Activated CD4-positive, alpha-beta T cell treated with anti-CD3 and anti-CD28 coated beads for 36 hours (primary cell): ENCODE measurements at places on chromosomes 16 and 17.

DNA sequence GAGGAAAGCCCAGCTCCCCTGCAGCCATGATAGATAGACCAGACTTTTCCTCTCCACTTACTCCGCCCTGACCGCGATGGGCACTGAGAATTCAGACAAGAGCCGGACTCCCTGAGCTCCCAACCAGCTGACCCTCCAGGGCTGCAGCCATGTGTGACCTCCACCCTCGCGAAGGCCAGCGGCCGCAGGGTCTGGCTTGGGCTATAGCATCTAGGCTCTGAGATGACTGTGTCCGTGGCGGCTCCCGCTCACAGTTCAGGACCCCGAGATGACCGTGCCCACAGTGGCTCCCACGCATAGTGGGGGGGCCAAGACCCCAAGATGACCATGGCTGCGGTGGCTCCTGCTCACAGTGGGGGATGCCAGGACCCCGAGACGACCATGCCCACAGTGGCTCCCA lies 18.0 kb downstream of the ZFPM1 start:
- H3K27me3 ChIP-seq = no peaks in the 10 kb centered on the region
- no peak overlapping the region for H3K27ac ChIP-seq
- peaks cover 46% of the 10 kb centered on the region for H3K4me1 ChIP-seq
- DNase-seq = no peak
- H3K36me3 ChIP-seq = no peaks in the 10 kb centered on the region

GRCh38 chr17:63699638-63700527 lies at the start of gene LIMD2:
LIMD2 (minus strand) TSS chr17:63700125; CDS start chr17:63699298, 827 bp downstream.
- peak within 1 kb of the TSS; percentile 82 for H3K4me3 ChIP-seq
- peaks cover 65% of the 10 kb centered on the region for H3K4me1 ChIP-seq
- H3K27ac ChIP-seq = peak within 1 kb of the TSS; percentile 94
- no peaks in the 10 kb centered on the region for H3K27me3 ChIP-seq
- H3K36me3 ChIP-seq = peaks cover 46% of the 10 kb centered on the region

DNA sequence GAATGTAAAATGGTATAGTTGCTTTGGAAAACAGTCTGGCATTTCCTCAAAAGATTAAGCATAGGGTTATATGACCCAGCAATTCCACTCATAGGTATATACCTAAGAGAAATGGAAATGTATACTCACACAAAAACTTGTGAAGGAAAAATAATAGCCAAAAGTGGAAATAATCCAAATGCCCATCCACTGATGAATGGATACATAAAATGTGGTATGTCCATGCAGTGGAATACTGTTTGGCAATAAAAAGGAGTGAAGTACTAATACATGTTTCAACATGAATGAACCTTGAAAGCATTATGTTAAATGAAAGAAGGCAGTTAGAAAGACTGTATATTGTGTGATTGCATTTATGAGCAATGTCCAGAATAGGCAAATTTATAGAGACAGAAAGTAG lies 25.1 kb downstream of the NUP93 start:
- no peaks in the 10 kb centered on the region for H3K27me3 ChIP-seq
- peaks cover 56% of the 10 kb centered on the region for H3K36me3 ChIP-seq
- peaks cover 15% of the 10 kb centered on the region for H3K4me1 ChIP-seq
- no peak overlapping the region for H3K4me3 ChIP-seq

DNA sequence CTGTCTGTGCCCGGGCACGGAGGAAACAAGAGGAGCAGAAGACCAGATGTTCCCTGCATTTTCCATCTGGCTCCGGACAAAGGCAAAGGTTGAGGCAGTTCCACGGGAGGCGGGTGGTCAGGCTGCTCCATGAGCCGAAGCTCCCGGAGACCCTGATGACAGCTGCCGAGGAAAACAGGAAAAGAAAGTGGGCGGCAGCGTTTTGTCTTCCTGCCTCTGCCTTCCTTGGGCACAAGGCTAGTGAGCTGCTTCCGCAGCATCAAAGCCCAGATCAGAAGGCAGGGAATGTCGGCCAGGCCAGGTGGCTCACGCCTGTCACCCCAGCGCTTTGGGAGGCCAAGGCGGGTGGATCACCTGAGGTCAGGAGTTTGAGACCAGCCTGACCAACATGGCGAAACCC lies 16.2 kb downstream of the SLC43A2 start:
- H3K4me1 ChIP-seq = peaks cover 13% of the 10 kb centered on the region
- H3K36me3 ChIP-seq = no peaks in the 10 kb centered on the region
- DNase-seq = no peak
- H3K4me3 ChIP-seq = no peak overlapping the region
- H3K27ac ChIP-seq = no peak overlapping the region
- no peaks in the 10 kb centered on the region for H3K27me3 ChIP-seq
